ENCODE measurements at places on chromosomes 3 and 15. TPM values are rescaled to one million over a fixed set of nuclear protein-coding genes. Genes with fewer than 3 reads are reported as not detected.

SAMD7 gene
- total RNA-seq: not detected

GOLGA6A gene
- total RNA-seq: 0.83 TPM

RRP9 gene
- total RNA-seq: 15.6 TPM

SHC4 gene
- 4.4 TPM for total RNA-seq

DNA sequence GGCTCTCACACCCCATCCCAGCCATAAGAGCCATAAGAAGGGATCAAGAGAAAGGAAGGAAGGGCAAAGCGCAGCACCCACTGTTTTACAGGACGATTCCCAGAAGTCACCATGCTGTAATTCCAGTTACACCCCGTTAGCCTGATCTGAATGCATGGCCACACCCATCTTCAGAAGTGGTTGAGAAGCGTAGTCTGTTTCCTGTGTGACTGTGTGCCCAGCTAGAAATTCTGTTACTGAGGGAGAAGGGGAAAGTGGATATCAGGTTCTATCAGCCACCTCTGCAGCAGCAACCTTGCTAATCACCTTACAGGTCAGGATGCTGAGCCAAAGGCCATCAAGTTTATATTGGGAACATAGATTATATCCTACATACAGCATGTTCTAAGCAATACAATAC lies 260.0 kb downstream of the ABHD5 start:
- H3K27me3 ChIP-seq: no peaks in the 10 kb centered on the region
- H3K4me1 ChIP-seq: peaks cover 7% of the 10 kb centered on the region
- no peaks in the 10 kb centered on the region for H3K36me3 ChIP-seq
- no peak for DNase-seq

- no peak overlapping the region for H3K4me3 ChIP-seq
- no peak for DNase-seq
- peaks cover 3% of the 10 kb centered on the region for H3K27me3 ChIP-seq
Measured at GRCh38 chr15:49900006-49900902, 218.8 kb downstream of the ATP8B4 start.

- DNase-seq: peak; percentile 97
- H3K27ac ChIP-seq: peak overlapping the region; percentile 99
- H3K4me3 ChIP-seq: peak overlapping the region; percentile 93
- peaks cover 6% of the 10 kb centered on the region for H3K27me3 ChIP-seq
- H3K36me3 ChIP-seq: no peaks in the 10 kb centered on the region
- H3K4me1 ChIP-seq: peaks cover 18% of the 10 kb centered on the region
Measured at GRCh38 chr3:32569540-32570420, 878 bp downstream of the DYNC1LI1 start.

DNA sequence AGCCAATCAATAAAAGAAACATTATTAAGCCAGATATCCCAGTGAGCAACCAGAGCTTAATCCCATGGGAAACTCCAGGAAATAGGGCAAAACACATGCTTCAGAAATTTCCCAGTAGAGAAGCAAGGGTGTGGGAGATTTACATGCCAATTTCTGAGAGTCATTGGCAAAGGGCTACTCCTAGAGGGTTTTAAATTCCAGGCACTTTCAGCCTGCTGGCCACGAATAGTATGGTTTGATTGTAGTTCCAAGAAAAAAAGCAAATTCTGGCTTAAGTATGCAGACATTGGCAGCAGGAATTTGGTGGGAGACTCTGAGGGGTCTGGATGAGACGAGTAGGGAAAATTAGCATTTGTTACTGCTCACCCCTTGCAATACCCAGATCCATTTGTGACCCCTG lies 402.1 kb upstream of the SUCLG2 start:
- no peak overlapping the region for H3K27ac ChIP-seq
- no peaks in the 10 kb centered on the region for H3K36me3 ChIP-seq
- no peak for DNase-seq
- H3K4me1 ChIP-seq: no peaks in the 10 kb centered on the region
- H3K4me3 ChIP-seq: no peak overlapping the region
- H3K27me3 ChIP-seq: no peaks in the 10 kb centered on the region

DNA sequence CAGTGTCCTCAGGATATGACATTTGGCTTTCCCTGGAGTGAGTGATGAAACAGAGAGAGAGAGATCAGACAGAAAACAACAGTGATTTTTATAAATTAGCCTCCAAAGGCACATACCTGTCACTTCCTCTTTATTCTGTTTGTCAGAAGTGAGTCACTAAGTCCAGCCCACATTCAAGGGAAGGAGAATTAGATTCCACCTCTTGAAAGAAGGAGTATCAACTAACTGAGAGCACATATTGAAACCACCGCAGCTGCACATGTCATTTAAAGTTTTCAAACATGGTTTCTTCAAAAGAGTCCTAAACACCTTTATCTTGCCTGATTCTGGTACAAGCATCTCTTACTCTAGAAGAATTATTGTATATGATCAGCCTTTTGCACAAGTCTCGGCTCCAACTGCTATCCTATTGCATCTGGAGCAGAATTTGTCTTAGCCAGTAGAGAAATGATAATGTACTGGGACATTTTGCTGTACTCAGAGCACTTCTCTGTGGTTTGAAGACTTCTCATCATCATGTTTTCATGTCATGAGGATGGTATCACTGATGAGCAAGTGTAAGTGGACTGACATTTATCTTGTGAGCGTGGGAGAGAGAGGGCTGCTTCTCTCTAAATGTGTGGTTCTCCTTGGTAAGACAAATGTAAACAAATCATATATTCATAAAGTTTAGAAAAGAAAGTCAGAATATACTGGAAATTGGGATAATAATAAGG lies 338.9 kb upstream of the CFAP20DC start:
- H3K4me3 ChIP-seq: no peak overlapping the region
- no peaks in the 10 kb centered on the region for H3K36me3 ChIP-seq
- no peaks in the 10 kb centered on the region for H3K27me3 ChIP-seq
- H3K4me1 ChIP-seq: no peaks in the 10 kb centered on the region
- DNase-seq: no peak

GRCh38 chr3:69420781-69421520 lies 35.1 kb upstream of the FRMD4B start:
- H3K4me3 ChIP-seq: no peak overlapping the region
- no peaks in the 10 kb centered on the region for H3K4me1 ChIP-seq
- H3K36me3 ChIP-seq: no peaks in the 10 kb centered on the region
- no peaks in the 10 kb centered on the region for H3K27me3 ChIP-seq

GRCh38 chr3:116464276-116464798 lies 19.1 kb upstream of the LSAMP start:
- DNase-seq: no peak
- H3K27ac ChIP-seq: no peak overlapping the region
- no peaks in the 10 kb centered on the region for H3K4me1 ChIP-seq

- no peaks in the 10 kb centered on the region for H3K27me3 ChIP-seq
- no peak for DNase-seq
- no peak overlapping the region for H3K27ac ChIP-seq
- no peaks in the 10 kb centered on the region for H3K4me1 ChIP-seq
- H3K4me3 ChIP-seq: no peak overlapping the region
- H3K36me3 ChIP-seq: peaks cover 5% of the 10 kb centered on the region
Measured at GRCh38 chr3:55669133-55669532, 182.0 kb upstream of the WNT5A start.

DNA sequence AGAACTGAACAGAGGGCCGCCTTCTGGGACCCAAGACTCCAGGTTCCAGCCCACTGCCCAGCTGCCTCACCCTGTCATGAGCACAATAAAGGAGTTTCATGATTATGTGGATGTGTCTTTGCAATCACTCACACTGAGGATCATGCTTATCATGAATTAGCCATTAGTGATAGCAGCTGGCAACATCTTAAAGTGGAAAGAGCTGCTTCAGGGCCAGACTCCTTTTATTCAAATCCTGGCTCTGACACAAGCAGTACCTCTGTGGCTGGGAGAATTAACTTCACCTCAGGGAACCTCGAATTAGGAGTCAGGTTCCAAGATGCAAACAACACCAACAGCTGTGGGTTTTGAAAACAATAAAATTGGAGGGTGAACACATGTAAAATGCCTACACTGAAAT lies 6.6 kb upstream of the SCAP start:
- H3K4me1 ChIP-seq: peaks cover 7% of the 10 kb centered on the region
- DNase-seq: peak; percentile 23
- no peaks in the 10 kb centered on the region for H3K36me3 ChIP-seq

DNA sequence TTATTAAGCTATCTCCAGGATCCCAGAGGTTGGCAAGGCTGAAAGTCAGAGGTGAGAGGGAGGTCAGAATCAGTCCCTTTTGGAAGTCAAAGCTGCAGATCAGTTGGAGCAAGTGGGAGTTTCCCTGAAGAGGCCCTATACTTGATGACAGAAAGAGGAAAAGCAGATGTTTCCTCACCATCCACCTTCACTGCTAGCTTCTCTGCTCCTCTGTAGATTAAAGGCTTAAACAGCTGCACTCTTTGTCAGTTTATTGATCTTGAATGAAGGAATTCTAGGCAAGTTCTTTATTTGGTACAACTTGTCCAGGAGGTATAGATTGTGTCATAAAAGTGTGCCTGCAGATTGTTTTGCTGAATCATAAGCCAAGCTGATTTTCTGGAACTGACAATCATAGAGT lies 408.2 kb upstream of the TGFBR2 start:
- no peaks in the 10 kb centered on the region for H3K4me1 ChIP-seq
- H3K27ac ChIP-seq: no peak overlapping the region
- H3K27me3 ChIP-seq: no peaks in the 10 kb centered on the region
- no peak overlapping the region for H3K4me3 ChIP-seq
- no peaks in the 10 kb centered on the region for H3K36me3 ChIP-seq
- no peak for DNase-seq

- peaks cover 16% of the 10 kb centered on the region for H3K27me3 ChIP-seq
- no peak overlapping the region for H3K4me3 ChIP-seq
- DNase-seq: peak; percentile 36
- no peaks in the 10 kb centered on the region for H3K36me3 ChIP-seq
- peaks cover 17% of the 10 kb centered on the region for H3K4me1 ChIP-seq
Measured at GRCh38 chr3:39812537-39812936, 3.1 kb downstream of the MYRIP start.

DNA sequence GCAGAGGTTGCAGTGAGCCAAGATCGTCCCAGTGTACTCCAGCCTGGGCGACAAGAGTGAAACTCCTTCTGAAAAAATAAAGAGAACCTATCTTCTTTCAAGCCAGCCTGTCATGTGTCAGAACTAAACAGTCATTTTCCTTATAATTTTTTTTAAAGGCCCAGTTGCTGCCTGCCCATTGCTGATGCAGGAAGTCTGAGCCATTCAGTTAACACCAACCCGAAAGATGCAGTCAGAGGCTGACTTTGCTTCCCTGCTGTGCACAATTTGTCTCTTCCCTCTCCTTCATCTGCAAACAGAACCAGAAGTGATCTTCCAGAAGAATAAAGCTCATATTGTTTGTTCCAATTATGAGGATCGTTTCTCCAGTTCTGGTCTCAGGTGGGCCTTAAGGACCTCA lies 220.6 kb downstream of the SLCO3A1 start:
- DNase-seq: no peak
- H3K27me3 ChIP-seq: peaks cover 7% of the 10 kb centered on the region
- no peak overlapping the region for H3K27ac ChIP-seq
- H3K4me3 ChIP-seq: no peak overlapping the region

DNA sequence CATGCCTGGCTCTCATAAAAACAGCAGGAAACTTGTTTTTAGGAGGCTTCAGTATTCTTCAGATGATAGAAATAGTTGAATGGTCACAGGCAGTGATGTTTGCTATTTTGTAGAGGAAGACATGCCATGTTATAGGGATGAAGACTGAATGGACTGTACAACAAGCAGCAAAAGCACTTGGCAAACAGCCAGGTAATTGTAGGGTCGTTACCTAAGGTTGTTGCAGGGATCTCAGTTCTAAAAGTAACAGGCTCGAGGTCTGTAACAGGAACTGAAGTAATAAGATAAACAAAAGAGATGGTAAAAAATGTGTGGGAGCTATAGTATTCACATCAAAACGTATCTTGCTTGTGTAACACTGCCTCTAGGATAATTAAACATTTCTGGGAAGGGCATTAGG lies 116.3 kb downstream of the TFG start:
- no peak for DNase-seq
- no peak overlapping the region for H3K4me3 ChIP-seq
- no peaks in the 10 kb centered on the region for H3K36me3 ChIP-seq
- H3K27ac ChIP-seq: no peak overlapping the region

DNA sequence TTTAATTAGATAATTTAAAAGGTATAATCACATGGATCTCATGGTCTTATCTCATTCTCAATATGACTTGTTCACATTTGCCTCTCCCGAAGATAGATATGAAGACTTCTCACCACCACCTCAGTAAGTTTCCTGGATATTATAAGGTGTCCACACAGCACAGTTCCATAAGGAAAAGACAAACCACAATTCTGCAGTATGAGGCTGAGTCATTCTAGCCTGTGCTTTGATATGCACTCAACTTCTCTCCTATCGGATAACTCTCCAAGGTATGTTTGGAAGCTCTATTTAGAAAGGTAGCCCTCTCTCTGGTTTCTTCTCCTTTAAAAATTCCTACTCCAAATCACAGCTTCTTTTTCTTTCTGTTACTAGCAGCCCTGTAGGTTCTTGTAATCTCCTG lies 612.8 kb downstream of the ZPLD1 start:
- DNase-seq: no peak
- no peaks in the 10 kb centered on the region for H3K36me3 ChIP-seq
- no peaks in the 10 kb centered on the region for H3K27me3 ChIP-seq
- no peak overlapping the region for H3K4me3 ChIP-seq

DNA sequence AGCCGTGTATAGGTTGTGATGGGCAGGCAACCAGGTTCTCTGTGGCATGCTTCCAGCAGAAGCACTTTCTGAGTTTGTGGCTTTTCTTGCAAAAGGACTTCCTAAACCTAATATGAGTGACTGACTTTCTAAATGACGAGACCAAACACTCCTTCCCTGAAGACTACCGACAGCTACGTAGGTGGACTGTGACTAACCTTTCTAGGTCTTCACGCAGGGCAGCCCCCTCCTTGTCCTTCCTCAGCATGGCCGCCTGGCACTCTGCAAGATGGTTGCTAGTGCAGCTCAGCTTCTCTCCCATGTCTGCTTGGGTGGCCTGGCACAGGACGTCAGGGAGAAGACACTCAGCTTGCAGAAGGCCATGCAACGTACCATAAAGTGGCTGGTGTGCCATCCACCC lies 20.9 kb downstream of the CXCR6 start:
- H3K36me3 ChIP-seq: peaks cover 4% of the 10 kb centered on the region
- H3K4me3 ChIP-seq: no peak overlapping the region
- DNase-seq: no peak
- H3K27me3 ChIP-seq: peaks cover 3% of the 10 kb centered on the region
- H3K27ac ChIP-seq: no peak overlapping the region

GRCh38 chr15:90660195-90660998 lies 56.7 kb upstream of the BLM start:
- no peak overlapping the region for H3K27ac ChIP-seq
- peaks cover 8% of the 10 kb centered on the region for H3K4me1 ChIP-seq
- H3K27me3 ChIP-seq: peaks cover 4% of the 10 kb centered on the region
- no peak overlapping the region for H3K4me3 ChIP-seq
- DNase-seq: peak; percentile 50

GRCh38 chr3:60629816-60630215 lies 621.4 kb downstream of the FHIT start:
- no peaks in the 10 kb centered on the region for H3K27me3 ChIP-seq
- H3K27ac ChIP-seq: no peak overlapping the region

DNA sequence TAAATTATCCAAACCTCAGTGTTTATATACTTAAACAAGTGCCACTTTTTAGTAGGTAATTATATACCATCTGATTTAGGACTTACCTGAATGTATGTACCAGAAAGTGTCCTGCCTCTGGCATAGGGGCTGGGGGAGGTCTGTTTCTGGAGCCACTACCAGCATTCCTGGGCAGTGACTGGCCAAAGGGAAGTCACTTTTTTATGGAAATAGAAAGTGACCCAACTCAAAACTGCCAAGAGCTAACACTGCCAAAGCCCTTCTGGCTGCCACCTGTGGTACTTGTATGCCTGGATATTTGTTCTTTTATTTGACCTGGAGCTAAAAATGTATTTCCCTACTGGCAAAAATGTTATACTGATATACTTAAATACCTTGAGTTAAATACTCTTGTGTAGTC lies 42.7 kb downstream of the ESYT3 start:
- no peaks in the 10 kb centered on the region for H3K4me1 ChIP-seq
- no peak overlapping the region for H3K4me3 ChIP-seq
- no peaks in the 10 kb centered on the region for H3K27me3 ChIP-seq
- no peaks in the 10 kb centered on the region for H3K36me3 ChIP-seq

Measured in glutamatergic neuron (in vitro differentiated cells).